Stimulated activated CD8-positive, alpha-beta memory T cell treated with anti-CD3 and anti-CD28 coated beads, Interleukin-15, amount 100 ng/mL, for 1 hour (primary cell): ENCODE measurements at places on chromosomes 5 and 9.

GRCh38 chr9:104907278-104907951 is 20.5 kb downstream of the ABCA1 start:
- no peak for DNase-seq

DNA sequence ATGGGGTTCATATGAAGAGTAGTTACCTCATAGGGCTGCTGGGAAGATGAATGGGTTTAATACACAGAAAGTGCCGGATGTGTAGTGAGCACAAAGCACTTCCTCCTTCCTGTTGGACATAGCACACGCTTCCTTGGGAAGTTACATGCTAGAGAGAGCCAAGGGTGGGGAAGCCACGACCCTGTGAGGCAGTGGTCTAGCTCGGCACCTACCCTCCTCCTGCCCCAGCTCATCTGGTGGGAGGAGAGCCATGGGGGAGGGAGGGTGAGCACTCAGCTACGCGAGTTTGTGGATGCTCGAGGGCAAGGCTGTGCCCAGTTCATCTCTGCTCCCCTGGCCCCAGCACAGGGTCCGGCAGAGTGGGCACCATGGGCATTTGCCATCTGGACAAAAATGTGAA is 43.6 kb upstream of the NEK6 start:
- DNase-seq: no peak

DNA sequence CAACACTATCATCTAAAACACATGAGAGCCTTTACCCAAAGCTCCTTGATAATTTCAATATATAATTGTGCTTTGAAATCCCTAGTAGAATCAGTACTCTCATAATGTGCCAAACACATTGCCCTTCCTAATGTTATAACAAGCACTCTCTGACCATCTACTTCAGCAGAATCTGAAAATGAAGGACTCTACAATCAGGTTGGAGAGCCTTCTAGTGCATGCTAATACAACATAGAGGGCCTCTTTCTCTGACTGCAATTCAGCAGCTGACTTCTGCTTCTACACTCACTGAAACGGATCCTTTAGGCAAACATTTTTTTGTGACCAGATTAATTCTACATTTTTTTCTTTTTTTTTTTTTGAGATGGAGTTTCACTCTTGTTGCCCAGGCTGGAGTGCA is 155.6 kb downstream of the EPB41L4A start:
- DNase-seq: no peak

DNA sequence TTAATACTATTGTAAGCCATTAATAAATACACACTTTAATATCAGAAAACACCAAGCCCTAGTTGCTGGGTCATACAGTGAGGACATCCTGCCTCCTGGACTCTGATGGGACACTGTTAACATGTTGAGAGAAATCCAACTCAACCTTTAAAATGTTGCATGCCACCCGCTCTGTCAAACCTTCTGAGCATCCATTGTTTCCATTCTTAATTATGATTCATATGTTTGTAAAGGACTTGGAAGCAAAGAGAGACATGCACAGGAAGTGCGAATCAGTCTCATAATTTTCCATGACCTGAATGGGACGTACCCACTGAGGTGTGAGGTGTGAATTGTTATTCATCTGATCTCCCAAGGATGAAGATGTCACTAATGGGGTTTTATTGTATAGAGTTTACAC is 186.4 kb downstream of the CAAP1 start:
- DNase-seq: no peak

- no peak for DNase-seq
Measured at GRCh38 chr5:165349735-165350134, 1844.3 kb downstream of the MAT2B start.

GRCh38 chr5:132454361-132454760 is 36.2 kb downstream of the IRF1 start:
- no peak for DNase-seq

DNA sequence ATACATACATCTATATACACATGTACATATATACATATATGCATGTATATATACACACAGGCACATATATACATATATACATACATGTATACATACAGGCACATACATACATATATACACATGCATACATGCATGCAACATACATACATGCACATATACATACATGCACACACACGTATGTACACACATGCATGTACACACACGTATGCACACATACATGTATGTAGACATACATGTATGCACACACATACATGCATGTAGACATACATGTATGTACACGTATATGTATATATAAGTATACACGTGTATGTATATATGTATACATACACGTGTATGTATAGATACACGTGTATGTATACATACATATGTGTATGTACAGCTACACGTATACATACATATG is 617.0 kb downstream of the RAB3C start:
- DNase-seq: no peak

GRCh38 chr9:104819033-104819432 is 55.1 kb downstream of the NIPSNAP3B start:
- DNase-seq: no peak

GRCh38 chr5:155260798-155261197 is 247.2 kb downstream of the KIF4B start:
- DNase-seq: no peak

GRCh38 chr5:133902511-133903118 is 65.8 kb downstream of the C5orf15 start:
- DNase-seq: no peak

GRCh38 chr5:122170620-122171019 is 41.3 kb downstream of the ZNF474 start:
- DNase-seq: no peak

GRCh38 chr5:119355685-119356611 is at the start of gene TNFAIP8:
TSS of gene TNFAIP8 (plus strand) at chr5:119356019. CDS start at chr5:119356091, 72 bp downstream.
- no peak for DNase-seq

- no peak for DNase-seq
Measured at GRCh38 chr5:139132515-139132914, 65.7 kb downstream of the SIL1 start.

GRCh38 chr5:5598547-5599113 is 176.2 kb downstream of the ICE1 start:
- no peak for DNase-seq

DNA sequence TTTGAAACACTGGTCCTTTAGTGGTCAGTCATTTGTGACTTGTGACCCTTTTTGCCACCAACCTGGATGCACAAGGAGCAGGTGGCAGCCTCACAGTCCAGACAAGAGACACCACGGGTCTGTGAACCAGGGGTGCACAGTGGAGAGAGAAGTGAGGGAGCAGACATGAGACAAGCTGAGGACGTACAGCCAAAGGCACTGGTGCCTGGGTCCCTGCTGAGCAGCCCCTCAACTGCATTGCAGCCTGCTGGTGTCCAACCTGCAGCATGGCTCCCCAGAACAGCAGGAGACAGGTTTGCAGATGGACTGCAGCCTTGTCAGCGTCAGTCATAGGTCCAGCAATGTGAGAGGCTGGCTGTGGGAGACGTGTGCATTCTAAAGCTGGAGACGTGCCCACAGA is 124.2 kb upstream of the FSTL4 start:
- no peak for DNase-seq

- no peak for DNase-seq
Measured at GRCh38 chr5:97846643-97847042, 663.6 kb upstream of the RIOK2 start.

DNA sequence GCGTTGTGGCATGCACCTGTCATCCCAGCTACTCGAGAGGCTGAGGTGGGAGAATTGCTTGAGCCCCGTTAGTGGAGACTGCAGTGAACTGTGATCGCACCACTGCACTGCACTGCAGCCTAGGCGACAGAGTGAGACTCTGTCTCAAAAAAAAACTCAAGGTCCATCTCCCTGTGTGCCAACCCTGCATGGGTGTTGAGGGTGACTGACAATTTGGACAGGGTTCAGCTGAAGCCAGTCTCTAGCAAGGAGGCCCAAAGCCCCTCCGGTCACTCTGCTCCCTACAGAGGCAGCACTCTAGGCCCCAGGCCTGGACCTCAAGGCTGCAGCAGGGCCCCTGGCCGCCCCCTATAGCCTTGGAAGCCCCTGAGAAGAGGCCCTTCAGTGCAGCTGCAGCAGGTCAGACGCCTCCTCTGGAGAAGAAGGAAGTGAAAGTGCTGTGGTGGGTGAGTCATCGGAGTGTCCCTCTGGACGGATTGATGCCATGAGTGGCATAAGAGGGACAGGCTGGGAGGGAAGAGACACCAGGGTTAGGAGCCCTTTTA is 39.2 kb upstream of the NEK6 start:
- DNase-seq: no peak

GRCh38 chr5:130222573-130222972 is 318.3 kb downstream of the CHSY3 start:
- no peak for DNase-seq

- no peak for DNase-seq
Measured at GRCh38 chr9:131807144-131807983, 67.5 kb upstream of the RAPGEF1 start.

GRCh38 chr5:130995254-130995515 is 169.9 kb downstream of the HINT1 start:
- no peak for DNase-seq

GRCh38 chr5:150154618-150155128 is 972 bp downstream of the PDGFRB start:
- no peak for DNase-seq

DNA sequence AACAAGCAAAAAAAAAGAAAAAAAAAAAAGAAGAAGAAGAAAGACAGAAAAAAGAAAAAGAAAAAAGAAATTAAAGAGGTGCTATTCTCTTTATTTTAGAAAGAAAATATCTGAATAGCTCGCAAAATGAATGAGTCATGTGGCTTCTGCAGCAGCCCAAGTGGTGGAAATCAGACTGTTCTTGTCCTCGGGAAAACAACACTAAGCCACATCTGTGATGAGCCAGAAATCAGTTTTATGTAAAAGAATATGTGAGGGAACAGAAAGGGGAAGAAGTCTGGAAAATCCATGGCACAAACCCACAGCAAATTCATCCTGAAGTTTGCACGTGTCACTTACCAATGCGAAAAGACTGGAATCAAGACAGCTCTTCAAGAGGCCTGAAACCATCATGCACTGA is 118.7 kb upstream of the GAS1 start:
- DNase-seq: no peak
